ENCODE measurements at places on chromosomes 16 and 17.

DNA sequence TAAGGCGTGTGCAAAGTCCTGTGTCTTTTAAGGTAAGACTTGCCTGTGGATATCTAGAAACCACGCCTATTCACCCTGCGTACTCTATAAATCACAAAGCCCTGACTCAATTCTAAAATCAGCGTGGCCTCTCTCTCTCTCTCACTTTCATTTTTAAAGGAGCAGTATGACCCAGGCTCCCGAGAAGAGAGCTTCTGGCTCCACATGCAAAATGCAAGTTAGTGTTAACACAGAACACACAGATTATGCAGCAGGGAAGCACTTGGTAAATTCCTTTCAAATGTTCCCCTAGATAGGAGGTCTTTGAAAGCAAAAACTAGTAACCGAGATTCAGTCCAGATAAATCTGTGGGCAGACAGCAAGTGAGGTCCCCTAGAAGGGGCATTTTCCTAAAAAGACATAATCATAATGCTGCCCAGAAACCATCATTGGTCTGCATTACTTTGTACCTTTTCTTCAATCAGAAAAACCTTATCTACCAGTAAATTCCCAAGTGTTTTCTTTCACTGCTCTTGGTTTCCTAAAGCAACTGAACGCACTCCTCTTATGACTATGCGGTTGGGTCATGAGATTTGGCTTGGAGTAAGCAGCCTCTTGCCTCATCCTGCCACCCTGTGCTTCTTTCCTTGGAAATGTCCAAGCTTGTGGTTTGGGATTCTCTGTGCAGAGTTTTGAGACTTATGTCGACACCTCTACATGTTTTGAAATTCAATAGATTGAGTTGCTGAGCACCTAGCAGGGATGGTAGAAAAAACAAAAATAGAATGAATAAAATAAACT, 31.7 kb upstream of the KCNJ2 start:
- DNase-seq, result peak; percentile 11

DNA sequence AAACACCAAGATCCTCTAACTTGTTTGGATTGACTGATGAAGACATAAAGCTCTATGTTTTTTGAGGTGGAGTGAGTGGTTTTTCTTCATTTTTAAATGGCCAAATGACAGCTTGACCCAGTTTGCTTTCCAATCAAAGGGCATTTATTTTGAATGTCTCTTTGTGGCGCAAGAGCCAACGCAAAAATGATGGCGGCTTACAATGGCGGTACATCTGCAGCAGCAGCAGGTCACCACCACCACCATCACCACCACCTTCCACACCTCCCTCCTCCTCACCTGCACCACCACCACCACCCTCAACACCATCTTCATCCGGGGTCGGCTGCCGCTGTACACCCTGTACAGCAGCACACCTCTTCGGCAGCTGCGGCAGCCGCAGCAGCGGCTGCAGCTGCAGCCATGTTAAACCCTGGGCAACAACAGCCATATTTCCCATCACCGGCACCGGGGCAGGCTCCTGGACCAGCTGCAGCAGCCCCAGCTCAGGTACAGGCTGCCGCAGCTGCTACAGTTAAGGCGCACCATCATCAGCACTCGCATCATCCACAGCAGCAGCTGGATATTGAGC, 329 bp downstream of the NLK start:
- DNase-seq, result no peak

GRCh38 chr17:76948301-76948700, 80.1 kb downstream of the MGAT5B start:
- no peak for DNase-seq

- no peak for DNase-seq
Measured at GRCh38 chr17:40550608-40551007, 14.7 kb downstream of the CCR7 start.

DNA sequence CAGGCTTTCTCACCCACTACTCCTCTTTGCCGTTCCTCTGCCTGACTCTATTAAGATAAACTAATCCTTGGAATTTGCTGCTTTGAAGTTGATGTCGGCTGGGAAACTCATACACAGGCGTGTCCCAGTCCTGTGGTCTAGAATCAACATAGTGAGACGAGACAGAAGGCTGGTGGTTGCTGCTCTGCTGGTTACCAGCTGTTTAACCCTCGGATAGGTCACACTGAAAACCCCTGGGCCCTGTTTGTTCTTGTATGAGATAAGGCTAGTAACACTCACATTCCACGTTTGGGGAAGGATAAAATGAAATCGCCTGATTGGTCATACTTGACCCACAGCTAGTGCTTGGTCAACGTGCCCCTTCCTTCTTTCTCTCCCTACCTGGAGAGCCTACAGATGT, 517.0 kb downstream of the CDH13 start:
- no peak for DNase-seq

GRCh38 chr17:53932386-53932785, 109.7 kb downstream of the KIF2B start:
- DNase-seq, result no peak

DNA sequence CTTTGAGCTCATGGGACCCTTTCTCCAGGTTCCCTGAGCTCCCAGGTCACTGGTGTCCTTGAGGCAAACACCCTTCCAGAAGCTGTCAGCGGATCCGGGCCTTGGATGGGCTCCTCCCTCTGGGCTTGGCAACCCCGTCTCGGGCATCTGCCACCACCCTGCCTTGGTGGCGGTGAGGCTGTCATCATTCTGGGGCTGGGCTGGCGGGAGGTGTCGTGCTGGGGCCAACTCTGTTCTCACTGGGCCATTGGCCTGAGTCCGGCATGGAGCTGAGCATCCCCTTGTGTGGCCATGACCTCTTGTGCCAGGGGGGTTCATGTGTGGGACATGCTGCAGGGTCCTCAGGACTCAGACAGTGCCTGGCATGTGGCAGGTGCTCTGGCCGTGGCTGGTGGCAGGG, 197.6 kb downstream of the LAT start:
- DNase-seq, result no peak

GRCh38 chr17:66764506-66764905, 70.4 kb upstream of the CACNG5 start:
- no peak for DNase-seq

All from retina (tissue), 1 donor.